ENCODE measurements at places on chromosomes 16 and 17.

- DNase-seq: no peak
These were observed 8.3 kb downstream of the ZNF629 start for GRCh38 chr16:30778549-30779244.

DNA sequence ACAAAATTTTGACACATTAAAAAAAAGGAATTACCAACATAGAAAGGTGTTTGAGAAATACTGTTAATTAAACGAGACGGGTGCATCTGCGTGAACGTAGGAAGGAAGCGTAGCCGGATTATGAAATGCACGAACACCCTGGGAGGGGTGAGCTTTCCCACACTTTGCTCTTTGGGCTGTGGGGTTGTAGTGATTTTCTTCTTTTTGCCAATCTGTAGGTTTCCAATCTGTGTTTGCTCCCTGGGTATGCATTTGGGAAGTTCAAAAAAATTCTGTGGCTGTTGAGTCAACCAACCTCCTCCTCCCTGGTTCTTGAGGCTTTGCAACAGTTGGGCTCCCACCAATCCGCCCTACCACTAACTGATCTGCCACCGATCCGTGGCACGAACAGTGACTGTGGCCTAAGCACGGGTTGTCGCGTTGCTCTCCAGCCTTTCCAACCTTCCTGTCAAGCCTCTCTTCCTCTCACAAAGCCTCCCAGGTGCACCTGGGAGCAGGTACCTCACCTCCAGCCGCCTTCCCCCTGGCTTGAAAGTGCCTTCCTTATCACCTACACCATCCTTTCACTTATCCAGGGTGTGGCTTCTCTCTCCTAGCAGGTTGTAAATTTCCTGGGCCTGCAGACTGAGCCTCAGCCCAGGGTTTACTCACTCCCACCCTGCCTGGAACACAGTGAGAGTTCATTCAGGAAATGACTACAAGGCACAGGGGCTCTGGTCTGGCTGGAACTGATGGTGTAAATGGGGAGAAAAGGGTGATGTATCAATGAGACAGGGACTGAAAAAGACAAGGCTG is 16.6 kb downstream of the RTN4RL1 start:
- DNase-seq: no peak

DNA sequence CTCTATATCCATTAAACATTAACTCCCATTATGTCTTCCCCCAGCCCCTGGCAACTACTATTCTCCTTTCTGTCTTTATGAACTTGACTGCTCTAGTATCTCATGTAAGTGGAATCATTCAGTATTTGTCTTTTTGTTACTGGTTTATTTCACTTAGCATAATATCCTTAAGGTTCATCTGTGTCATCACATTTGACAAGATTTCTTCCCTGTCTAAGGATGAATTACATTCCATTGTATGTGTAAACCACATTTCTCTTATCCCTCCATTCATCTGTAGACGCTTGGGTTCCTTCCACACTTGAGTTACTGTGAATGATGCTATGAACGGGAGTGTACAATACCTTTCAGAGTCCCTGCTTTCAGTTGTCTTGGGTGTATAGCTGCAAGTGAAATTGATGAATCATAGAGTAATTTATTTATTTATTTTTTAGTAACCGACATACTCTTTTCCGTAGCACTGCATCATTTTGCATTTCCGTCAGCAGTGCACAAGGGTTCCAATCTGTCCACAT is 399.7 kb upstream of the RBFOX1 start:
- no peak for DNase-seq

GRCh38 chr16:57988929-57989328 is 11.5 kb downstream of the ZNF319 start:
- DNase-seq: no peak

- no peak for DNase-seq
These were observed 17.0 kb downstream of the RPTOR start for GRCh38 chr17:80561541-80562114.

GRCh38 chr17:66533572-66533971 is 231.2 kb downstream of the PRKCA start:
- no peak for DNase-seq

DNA sequence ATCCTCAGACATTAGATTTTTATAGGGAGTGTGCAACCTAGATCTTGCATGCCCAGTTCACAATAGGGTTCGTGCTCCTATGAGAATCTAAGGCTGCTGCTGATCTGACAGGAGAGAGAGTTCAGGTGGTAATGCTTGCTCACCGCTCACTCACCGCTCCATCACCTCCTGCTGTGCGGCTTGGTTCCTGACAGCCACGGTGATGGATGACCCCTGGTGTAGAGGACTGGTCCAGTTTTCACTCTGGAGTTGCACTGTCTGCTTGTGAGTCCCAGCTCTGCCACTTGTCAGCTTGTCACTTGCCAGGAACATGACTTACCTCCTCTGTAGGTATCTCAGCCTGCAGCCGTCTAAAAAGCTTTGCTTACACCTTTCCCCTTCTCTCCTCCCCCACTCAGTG is 214.6 kb downstream of the SNX29 start:
- DNase-seq: no peak

- DNase-seq: peak; percentile 16
These were observed 615 bp downstream of the NHERF2 start for GRCh38 chr16:2027024-2028010.

DNA sequence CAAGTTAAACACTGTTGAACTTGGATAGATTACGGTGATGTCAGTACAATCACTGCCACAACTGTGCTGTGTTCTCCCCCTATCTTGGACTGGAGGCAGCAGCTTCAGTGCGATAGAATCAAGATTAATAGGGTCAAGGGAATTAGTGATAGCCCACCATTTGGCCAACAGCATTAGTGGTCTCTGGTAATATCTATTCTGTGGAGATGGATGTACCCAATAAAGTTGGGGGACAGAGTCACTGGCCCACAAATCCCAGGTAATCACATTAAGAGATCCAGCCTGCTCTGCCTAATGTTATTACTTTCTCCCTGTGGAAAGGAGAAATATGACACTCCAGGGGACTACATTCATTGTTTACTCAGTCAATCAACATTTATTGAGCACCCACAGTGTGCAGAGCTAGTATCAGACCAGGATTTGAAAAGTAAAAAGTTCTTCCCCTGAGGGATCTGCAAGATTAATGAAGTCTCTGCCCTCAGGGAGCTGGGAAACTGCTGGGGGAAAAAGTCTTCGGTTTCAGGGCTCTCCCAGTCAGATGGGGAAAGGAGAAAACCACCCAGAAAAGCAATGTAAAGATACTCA is 23.6 kb upstream of the ATP5MC1 start:
- no peak for DNase-seq

DNA sequence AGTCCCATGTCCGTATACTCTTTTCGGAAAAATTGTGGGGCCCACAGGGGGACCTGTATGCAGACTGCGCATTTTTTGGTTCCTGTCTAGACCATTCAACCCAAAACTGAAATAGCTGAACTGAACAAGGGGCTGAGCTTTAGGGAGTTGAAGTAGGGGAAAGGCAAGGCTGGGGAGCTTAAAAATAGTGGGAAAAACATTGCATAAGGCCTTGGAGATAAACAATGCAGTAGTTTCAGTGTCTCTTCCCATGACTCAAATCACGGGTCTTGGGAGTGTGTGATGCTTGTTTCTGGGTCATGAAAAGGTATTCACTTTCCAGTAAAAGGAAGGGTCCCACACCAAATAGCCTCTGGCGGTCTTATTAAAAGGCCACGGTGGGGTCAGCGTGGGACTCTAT is 402.8 kb upstream of the SALL1 start:
- no peak for DNase-seq

- no peak for DNase-seq
These were observed 1.5 kb upstream of the NPTX1 start for GRCh38 chr17:80477647-80478478.

All from activated CD4-positive, alpha-beta T cell treated with anti-CD3 and anti-CD28 coated beads for 4 hours (primary cell).